ENCODE measurements at places on chromosomes 5 and 9. TPM values are rescaled to one million over a fixed set of nuclear protein-coding genes. Genes with fewer than 3 reads are reported as not detected.

Gene AQP7
- 1.5 TPM for total RNA-seq

GRCh38 chr5:44536650-44537260, 147.5 kb upstream of the FGF10 start:
- no peak for DNase-seq

Gene IFNA8
- total RNA-seq, result not detected

DNA sequence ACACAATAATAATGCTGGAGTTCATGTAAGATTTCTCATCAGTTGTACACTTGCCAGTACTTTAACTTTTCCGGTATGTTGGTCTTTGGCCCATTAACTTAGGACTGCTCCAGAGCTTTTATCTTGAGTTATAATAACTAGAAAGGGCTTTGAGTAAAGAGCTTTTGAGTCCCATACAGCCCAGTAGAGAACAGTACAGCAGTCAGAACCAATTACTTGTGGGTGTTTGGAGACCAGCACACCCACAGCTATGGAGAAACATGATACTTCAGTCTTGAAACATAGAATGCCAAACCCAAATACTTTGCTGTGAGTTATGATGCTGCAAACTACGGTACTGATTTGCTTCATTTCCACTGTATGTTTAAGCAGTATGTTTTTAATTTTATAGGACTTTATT, 374.3 kb downstream of the CCDC171 start:
- DNase-seq, result no peak

- no peak for DNase-seq
These were observed 57.8 kb downstream of the TTC39B start for GRCh38 chr9:15249042-15249818.

- DNase-seq, result no peak
These were observed 256.9 kb upstream of the RASA1 start for GRCh38 chr5:87010736-87011135.

DNA sequence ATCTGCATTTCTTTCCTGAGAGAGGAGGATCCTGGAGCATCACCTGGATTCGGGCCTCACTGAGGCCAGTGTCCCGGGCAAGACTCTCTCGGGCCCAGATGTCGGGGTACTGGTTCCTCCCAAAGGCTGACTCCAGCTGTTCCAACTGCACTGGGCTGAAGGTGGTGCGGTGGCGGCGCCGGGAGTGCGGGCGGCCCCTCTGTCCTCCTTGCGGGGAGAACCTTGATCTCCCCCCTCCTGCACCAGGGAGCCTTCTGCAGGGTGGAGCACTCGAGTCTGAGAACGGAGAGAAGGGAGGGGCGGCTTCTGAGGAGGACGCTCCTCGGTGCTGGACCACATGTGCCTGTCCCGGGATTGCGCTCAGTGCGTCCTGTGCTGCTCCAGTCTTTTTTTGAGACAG, 2.0 kb downstream of the PROP1 start:
- no peak for DNase-seq

- no peak for DNase-seq
These were observed 10.4 kb upstream of the GNAQ start for GRCh38 chr9:78041971-78042370.

Gene SPINK6
- total RNA-seq, result not detected

GRCh38 chr5:78758169-78758839, 109.7 kb upstream of the LHFPL2 start:
- DNase-seq, result no peak

Gene GMCL2
- not detected for total RNA-seq

- DNase-seq, result no peak
These were observed 37.5 kb upstream of the ZFYVE16 start for GRCh38 chr5:80370390-80370789.

Gene OR13F1
- total RNA-seq, result not detected

DNA sequence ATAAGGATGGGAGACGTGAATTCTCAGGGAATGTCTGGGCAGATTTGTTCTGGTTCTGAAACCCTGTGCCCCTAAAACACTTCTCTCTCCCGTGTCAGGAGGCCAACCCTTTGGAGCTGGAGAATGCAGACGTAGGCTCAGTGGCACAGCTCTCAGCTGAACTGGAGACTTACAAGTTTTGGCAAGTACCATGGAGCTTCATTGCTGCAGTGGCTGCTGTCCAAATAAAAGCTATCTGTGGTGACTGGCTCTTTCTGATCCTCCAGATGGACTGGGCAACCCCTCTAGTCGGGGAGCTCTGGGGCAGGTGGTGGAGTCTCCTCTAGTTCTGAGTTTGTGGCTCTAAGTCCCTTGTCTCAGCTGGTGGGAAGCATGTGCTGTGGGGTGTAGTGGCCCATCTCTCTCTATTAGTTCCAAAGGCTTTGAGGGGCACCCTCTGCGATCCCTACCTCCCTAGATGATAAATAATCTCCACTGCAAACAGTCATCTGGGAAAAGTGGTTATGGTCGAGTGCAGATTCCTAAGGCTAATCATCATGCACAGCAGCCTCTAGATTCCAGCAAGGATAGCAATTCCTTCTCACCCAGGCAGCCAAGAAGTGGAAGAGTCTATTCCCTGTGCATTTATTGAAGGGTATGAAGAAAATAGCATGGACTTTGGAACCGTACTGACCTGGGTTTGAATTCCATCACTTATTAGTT, 204.2 kb upstream of the KLF4 start:
- no peak for DNase-seq

GRCh38 chr5:16774806-16775205, 158.0 kb upstream of the RETREG1 start:
- no peak for DNase-seq

DNA sequence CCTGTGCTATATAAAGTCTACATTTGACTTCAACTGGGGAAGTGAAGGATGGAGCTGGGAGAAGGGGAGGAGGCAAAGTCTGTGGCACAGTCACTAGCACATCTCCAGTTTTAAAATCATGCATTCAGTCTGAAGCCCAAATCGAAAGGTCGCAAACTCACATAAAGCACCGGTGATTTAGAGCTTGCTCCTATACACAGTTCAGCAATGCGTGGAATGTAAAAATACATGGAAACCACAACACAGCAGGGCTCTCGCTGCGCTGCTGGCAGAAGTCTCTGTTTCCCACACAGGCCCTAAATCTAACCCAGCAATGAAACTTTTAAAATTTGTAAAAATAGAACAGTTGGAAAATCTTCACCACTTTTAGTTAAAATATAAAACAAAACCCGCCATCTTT, 68.2 kb downstream of the EBF1 start:
- DNase-seq, result no peak

GRCh38 chr5:69170495-69170894, 3.5 kb downstream of the CCNB1 start:
- no peak for DNase-seq

DNA sequence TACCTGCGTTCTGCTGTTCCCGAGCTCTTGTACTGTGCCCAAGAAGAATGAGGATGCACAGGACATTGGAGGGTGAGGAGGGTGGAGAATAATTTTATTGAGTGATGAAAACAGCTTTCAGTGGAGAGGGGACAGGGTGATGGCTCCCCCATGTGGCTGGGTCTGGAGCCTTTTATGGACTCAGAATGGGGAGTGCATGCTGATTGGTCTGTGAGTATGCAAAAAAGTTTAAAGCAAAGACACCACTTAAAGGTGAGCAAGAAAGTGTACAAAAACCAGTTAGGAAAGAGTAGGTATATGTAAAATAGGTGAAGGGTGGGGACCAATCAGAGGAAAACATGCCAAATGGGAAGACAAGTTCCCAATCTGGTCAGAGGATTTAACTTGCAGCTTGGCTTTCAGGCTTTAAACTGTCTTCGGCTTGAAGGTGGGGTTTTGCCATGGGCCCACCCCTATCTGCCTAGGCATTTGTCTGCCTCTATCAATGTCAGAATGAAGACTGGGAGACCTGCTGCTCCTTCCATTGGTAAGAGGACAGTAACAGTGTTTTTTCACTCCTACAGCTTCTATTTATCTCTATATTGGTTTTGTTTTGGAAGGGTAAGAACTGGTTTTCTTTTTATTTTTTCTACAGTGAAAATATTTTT, 118.0 kb upstream of the RAI14 start:
- no peak for DNase-seq

GRCh38 chr5:103166706-103167105, 46.6 kb downstream of the PPIP5K2 start:
- no peak for DNase-seq

GRCh38 chr9:4838189-4838546, 45.4 kb downstream of the RCL1 start:
- DNase-seq, result no peak

- DNase-seq, result no peak
These were observed 40.7 kb upstream of the ATP6V1G1 start for GRCh38 chr9:114546851-114547250.

DNA sequence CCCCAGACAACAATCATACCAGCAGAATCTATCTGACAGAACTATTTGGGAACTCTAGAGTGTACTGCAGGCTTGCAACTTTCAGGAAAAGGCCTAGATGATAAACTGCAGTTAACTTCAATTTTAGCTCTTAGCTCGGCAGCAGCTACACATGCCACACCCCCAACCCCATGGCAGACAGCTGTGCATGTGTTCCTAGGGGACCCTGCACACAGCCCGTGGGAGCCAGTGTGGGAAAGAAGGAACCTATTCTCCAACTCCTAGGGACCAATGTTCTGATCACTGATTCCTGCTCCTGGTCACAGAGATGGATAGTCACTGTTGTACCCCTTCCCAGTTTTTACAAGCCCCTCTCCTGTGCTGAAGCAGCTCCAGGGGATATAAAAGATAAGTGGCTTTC, 179.6 kb downstream of the DRD1 start:
- DNase-seq, result no peak

GRCh38 chr9:32180597-32180996, 203.8 kb upstream of the ACO1 start:
- DNase-seq, result no peak

DNA sequence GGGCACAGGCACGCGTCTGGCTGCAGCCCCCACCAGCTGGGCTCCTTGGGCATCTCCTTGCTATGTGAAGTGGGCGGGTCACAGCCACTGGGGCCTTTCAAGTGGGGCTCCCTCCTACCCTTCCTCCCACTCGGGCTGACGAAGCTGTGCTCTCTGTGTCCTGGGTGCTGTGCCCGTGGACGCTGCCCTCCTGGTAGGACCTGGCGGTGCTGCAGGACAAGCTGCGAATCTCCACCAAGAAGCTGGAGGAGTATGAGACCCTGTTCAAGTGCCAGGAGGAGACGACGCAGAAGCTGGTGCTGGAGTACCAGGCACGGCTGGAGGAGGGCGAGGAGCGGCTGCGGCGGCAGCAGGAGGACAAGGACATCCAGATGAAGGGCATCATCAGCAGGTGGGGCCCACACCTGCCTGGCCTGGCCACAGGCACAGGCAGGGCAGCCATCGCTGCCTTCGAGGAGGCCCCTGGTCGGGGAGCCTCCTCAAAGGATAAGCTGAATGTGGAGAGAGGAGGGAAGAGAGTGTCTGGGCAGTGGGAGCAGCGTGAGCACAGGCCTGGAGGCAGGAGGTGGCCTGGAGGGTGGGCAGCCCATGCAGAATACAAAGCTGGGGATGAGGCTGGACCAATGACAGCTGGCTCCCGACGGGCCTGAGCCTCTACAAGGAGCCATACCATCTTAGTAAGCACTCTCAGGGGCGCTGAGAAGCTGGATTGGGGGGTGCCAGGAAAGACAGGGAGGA, 124.7 kb downstream of the DAB2IP start:
- no peak for DNase-seq

DNA sequence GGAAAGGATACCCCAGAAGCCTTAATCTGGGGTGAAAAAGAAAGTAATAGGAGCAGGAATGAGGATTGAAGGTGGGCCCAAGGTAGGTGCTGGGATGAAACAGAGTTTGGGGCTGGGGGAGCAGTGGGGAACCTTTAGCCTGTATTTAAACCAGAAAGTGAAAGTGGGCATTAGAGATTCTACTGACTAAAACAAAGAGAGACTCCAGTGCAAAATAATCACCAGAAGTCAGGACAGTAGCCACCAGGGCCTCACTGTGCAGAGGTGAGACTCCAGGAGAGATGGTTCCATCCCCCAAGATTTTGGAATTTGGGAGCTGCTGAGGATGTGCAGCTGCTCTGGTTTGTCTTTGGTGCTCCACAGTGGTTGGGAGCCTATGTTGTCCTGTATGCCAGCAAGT, 13.1 kb downstream of the DNAJB5 start:
- no peak for DNase-seq

DNA sequence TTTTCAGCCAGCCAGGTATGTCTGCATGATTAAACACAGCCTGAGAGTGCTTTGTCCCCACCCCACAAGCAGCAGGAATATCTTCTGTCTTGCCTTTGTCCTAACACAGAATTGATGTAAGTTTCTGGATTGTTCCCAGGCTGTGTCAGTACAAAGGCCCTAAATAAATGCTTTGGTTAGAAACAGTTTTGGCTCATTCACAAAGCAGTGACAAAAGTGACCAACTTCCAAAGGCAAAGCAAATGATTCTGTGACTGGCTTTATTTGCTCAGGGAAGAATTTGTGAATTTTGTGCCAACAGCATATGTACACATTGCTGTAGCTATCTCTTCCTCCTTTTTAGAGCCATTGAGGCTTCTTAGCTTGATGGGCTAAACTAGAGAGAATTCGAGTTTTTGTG, 133.7 kb downstream of the PLPPR1 start:
- DNase-seq, result no peak

Gene TRPM3
- total RNA-seq, result 0.21 TPM

Gene PCDHB6
- total RNA-seq, result 1.0 TPM

DNA sequence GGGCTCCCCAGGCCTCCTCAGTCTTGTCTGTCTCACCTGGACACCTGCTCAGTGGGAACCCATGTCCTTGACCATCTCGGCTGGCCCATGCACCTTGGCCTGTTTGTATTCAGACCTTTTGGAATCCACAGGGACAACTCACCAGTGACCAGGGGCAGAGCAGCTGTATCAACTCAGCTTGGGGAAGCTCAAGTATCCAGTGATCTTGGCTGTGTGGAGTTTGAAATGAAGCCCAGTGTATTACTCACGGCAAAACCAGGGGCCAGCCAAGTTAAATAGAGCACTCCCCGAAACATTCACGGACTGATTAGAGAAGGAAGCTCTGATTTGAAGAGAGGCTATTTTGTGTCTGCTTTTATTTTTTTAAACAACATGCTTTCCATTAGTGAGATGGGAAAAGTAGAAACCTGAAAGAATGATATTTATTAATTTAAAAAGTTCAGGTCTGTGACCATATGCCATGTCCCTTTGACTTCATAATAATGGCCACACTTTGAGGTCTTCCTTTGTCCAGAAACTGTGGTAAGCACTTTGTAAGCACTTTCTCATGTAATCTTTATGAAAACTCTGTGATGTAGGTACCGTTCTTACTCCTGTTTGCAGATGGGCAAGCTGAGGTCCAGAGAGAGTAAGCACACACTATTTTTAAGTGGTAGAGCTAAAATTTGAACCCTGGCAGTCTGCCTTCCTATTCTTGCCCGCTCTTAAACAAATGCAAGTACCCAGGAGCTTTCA, 656.5 kb downstream of the BNC2 start:
- DNase-seq, result peak; percentile 83

GRCh38 chr5:154406231-154406630, 39.6 kb upstream of the SAP30L start:
- no peak for DNase-seq
